ENCODE measurements at places on chromosomes 2 and 18.
A peak's percentile ranks its signal among the peaks of the same experiment; 100 is the strongest.

DNA sequence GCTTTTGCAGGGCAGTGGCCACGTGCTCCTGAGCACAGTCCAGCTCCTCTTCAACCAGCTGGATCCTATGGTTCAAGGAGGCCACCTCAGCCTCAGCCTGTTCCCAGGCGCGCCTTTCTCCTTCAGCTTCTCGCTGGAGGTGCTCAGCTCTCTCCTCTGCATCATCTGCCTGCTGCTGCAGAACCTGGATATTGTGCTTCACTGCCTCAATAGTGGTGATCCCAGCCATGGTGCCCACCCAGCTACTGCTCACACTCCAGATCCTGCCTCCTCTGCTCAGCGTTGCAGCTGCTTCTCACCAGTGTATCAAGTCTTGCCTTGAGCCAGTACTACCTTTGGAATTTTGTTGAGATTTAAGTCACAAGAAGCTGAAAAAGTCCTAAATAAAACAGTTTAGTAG is 67.9 kb downstream of the ASXL2 start:
- DNase-seq: no peak

DNA sequence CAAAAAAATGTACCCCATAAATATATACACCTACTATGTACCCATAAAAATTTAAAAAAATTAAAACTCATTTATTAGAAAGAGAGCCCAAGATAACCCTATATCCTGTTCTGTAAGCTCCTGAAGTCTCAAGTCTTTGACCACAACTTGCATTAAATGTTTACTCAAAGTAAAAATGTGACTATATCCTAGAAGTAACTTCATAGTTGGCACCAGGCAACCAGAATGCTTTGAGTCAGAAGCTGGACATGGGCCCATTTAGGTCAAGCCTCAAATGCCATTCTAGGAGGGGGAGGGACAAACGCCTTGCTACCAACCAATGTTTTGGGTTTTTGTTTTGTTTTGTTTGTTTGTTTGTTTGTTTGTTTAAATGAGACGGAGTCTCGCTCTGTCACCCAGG is 9.3 kb upstream of the TBC1D8 start:
- no peak for DNase-seq

DNA sequence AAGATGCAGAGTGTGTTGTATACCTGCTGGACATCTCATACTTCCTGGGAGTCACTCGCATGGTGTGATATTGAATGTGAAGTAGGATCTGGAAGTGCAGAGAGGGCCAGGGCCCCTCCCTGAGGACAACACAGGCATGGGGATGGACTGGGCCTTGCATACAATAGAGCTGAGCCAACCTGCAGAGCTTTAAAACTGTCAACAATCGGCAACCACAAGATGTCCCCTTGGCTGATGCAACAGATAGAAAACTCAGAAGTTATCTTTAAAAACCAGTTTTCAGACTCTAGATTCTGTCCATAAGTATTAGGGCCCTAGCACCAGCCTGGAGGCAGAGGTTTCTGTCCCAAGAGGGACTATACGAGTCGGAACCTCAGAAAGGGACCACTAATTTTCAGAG is 19.7 kb downstream of the EVA1A start:
- DNase-seq: no peak

- no peak for DNase-seq
Measured at GRCh38 chr18:79943608-79944125, 7.8 kb downstream of the SLC66A2 start.

GRCh38 chr2:156423674-156424282 is 12.4 kb upstream of the GPD2 start:
- no peak for DNase-seq

GRCh38 chr2:128781585-128782385 is 463.1 kb upstream of the HS6ST1 start:
- DNase-seq: no peak

- no peak for DNase-seq
Measured at GRCh38 chr18:46448347-46448746, 208.7 kb downstream of the LOXHD1 start.

DNA sequence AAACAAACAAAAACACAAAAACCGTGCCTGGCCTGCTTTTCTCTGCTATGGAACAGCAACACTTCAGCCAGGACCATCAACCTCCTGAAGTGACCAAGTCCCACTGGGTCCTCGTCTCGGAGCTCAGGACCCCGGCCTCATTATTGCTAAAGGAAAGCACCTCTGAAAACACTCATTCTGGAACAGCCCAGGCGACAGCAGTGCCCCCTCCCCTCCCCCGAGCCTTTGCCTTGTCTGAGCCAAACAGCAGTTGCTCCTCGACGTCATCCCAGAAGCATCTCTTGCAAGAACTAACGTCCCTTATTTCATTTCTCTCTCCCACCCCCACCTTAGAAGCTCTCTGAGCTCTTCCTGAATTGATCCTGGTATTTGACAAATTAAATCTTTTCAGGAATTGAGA is 27.4 kb downstream of the APCDD1 start:
- no peak for DNase-seq

DNA sequence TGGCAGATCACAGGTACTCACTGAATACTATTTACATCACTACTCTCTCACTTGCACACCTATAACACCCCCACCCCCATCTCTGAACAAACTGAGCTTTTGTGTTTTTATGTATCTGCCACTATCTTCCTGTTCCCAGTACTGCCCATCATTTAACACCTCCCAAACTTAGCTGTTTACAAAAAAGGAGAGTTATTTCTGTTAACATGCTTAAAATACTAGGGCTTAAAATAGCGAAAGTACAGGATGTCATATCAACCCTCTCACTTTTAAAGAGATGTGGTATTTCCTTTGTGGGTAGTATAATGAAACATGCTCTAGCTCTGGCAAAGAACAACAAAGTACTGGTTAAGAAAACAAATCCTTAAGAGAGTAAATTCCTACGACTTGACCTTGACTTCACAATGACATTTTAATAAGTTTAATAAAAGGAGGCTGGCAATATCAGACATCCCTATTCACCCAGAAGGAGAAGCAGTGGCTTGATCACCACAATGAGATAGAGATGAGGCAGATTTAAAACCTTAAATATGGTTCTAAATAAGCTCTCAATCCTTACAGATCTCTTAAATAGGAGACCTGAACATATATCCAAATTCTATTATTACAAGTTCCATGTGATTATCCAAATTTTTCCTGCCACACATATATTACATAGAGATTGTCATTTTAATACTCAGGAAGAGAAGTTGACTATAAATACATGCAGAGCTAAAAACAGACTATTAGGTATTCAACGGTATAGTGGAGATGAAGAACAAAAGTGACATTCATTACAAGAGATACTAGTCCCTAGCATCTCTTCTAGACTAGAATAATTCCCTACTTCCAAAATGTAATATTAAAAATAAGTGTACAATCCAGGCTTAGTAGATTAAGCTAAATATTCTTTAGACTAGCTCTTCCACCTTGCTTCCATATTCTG is 36.9 kb downstream of the TRAK2 start:
- no peak for DNase-seq

DNA sequence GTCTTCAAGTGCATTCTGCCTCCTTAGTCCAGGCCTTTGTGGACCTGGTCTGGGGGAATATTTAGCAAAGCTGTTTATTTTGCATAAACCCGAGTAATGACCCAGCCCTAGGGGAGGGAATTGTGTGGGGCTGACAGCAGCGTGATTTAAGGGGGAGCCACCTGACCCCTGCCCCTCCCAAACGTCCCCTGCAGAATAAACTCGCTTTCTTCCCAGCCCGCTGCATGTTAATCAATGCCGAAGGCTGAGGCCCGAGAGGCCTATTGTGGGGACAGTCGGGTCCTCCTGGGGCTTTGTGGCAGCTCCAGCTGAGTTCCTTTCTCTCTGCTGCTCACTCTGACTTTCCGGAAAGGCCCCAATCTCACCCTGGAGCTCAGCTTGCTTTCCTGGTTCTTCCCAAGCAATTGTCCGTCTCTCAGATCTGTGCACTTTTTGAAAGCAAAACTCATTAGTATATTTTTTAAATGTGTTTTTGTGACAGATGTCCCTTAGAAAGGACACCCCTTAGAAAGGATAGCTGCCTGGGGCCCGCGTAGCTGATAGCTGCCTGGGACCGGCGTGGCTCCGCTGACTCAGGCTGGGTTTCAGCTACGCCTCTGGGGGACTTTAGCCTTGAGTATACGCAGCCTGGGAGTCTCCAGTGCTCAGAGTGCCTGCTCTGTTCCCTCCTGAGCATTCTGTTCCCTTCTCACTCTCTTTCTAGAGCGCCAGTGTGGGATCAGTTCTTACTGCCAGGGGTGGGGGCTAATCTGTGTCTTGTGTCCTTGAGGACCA is 158.3 kb downstream of the GLI2 start:
- no peak for DNase-seq

GRCh38 chr2:28449488-28450395 is 46.1 kb upstream of the PLB1 start:
- DNase-seq: no peak

DNA sequence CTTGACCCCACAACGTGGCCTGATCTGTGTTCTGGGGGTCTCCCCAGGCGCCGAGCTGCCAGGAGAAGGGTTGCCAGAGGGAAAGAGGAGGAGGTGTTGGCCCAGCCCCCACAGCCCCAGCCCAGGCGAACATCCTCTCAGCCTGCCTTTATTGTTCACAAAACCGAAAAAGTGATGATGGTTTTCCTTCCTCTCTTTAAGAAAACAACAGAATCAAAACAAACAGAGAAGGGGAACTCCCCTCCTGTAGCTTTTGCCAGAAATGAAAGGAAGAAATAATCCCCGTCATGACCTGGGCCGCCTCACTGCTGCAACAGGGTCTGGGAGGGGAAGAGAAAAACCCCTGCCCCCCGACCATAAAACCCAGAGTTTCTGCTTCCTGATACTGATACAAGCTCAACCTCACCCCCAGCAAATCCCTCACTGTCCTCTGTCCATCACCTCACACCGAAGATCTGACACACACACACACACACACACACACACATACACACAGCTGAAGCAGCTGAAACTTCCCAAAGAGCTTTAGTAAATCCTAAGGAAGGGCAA is 52.0 kb downstream of the ZFP36L2 start:
- DNase-seq: peak; percentile 77

- DNase-seq: no peak
Measured at GRCh38 chr2:157887946-157888345, 11.8 kb upstream of the ACVR1 start.

- DNase-seq: no peak
Measured at GRCh38 chr2:173204316-173204715, 128.7 kb downstream of the MAP3K20 start.

DNA sequence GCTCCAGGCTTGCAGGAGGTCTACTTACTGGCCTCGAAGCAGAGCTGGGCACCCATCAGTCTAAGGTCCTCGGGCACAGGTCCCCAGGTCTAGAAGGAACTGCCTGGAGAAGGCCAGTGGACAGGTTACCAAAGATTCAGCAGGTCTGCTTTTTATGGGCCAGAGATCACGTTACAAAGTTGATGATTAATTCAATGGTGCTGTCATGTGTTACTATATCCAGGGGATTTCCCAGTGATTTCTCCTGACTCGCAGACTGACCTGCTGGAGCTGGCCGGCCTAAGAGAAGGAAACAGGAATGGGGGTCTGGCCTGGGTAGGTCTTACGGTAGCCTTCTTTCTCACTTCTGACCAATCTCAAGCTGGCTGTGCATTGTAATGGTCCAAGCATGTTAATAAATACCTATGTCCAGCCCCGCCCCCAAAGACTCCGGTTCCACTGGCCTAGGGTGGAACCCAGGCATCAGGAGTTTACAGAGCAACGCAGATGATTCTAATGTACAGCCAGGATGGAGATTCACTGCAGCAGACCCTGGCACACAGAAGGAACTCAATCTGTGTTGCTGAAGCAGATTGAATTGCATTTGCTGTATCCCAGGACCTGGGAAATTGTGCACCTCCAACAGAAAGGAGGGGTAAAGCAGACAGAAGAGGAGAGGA is at the start of gene NEURL3:
Gene NEURL3 (minus strand): TSS at position 127 of the 659 bp plus-strand sequence. CDS start 71 bp downstream, at position 56.
- no peak for DNase-seq

DNA sequence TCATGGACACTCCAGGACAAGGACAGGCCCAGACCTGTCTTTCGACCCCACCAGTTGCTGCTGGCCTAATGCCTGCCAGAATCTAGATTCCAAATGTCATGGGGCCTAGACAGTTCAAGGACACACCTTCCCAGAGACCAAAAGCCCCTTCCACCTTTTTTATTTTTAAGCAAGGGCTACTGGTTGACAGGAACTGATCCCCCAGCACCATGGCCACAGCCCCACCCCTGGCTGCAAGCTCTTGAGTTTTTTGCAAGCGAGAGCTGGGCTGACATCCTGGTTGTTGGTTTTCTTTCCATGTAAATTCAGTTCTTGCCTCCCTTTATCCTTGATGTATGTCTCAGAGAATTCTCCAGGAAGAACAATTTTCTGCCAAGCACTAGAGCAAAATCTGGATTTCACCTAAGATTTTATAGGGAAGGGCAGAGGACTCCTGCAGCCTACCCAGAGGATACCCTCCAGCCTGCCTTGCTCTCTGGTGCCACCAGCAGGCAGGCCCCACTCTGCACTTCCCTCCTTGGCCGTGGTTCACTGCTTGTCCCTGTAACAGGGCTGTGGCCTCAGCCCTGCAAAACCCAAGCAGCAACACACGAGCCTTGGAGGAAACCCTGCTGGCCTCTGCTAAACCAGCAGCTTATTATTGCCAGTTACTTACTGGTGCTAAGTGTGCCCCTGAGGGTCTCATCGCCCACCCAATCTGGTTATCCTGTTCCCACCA is 97.7 kb downstream of the TWIST2 start:
- no peak for DNase-seq

DNA sequence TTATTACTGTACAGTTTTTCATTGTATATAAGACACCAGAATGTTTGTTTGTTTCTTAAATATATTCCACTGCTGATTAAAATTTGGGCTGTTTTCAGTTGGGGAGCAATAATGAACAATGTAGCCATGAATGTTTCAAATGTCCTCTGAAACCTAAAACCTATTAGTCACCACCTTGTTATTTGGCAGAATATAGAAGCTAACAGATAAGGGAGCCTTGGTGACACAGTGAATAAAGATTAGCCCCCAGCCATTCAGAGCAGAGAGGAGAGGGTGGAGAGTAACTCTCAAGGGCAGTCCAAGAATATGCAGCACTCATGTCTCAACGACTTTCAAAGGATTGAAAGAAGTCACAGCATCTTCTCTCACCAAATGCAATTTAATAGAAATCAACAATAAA is 43.1 kb upstream of the ATP8B1 start:
- no peak for DNase-seq

DNA sequence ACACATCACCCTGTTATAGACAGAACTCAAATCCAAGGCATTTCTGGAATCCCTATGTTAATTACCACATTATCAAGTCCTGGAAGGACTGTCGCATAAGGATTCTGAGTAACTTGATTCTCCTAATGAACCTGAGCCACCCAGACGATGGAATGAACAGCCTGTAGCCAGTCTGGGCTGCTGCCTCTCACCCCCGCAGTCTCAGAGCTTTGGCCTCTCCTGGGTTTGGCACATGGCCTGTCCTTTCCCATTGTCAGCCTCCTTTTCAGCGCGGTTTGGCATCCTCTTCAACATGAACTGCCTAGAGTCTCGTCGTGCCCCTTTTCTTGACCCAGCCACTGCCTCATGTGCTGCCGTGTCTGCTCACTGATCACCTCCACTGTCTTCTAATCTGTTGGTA is 147.6 kb downstream of the SLC8A1 start:
- no peak for DNase-seq

Measured in effector CD8-positive, alpha-beta T cell (primary cell).